Mesothelial cell of epicardium (in vitro differentiated cells): ENCODE measurements at places on chromosomes 6 and 20. TPM values are rescaled to one million over a fixed set of nuclear protein-coding genes. Genes with fewer than 3 reads are reported as not detected.
A peak's percentile ranks its signal among the peaks of the same experiment; 100 is the strongest.

GRCh38 chr6:167685654-167686053, 141.1 kb upstream of the AFDN start:
- H3K4me3 ChIP-seq: no peak overlapping the region
- no peak overlapping the region for H3K27ac ChIP-seq
- peaks cover 1% of the 10 kb centered on the region for H3K4me1 ChIP-seq
- H3K36me3 ChIP-seq: no peaks in the 10 kb centered on the region
- no peak for DNase-seq
- peaks cover 24% of the 10 kb centered on the region for H3K27me3 ChIP-seq

- H3K27ac ChIP-seq: peak overlapping the region; percentile 99
- DNase-seq: no peak
- H3K4me1 ChIP-seq: peaks cover 15% of the 10 kb centered on the region
Measured at GRCh38 chr6:27176096-27176495, 71.4 kb upstream of the PRSS16 start.

The SLC22A3 gene
- 1.2 to 1.3 TPM (median 1.2 TPM) in 3 replicates for total RNA-seq

DNA sequence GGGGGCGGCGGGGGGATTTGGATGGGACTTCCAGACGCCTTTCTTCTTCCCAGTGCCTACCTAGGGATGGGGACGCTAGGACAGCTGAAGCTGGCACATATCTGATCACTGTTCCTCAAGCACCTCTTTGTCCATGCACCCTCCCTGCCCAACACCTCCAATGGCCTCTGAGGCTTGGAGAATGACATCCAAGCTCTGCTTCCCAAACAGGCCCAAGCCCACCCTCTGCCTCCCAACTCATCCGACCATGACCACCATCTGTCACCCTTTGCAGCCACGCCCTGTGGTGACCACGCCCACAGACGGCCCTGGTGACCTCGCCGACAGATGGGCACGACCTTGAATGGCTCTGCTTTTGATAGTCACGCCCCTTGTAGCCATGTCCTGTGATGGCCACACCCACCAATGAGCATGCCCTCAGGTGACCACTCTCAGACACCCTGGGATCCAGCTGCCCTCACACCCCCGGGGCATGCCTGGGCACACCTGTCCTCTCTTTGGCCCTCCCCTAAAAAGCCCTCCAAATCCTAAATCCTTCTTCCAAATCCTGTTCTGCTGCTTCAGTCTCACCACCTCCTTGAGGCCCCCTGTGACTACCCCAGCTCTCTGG, 51.0 kb downstream of the SSR1 start:
- H3K27ac ChIP-seq: peak overlapping the region; percentile 95
- no peaks in the 10 kb centered on the region for H3K36me3 ChIP-seq
- H3K27me3 ChIP-seq: no peaks in the 10 kb centered on the region
- peak overlapping the region; percentile 83 for H3K4me3 ChIP-seq

The TNNC2 gene
- total RNA-seq: 0.54 to 0.79 TPM in 2 of 3 replicates, not detected in the other
